Choroid plexus epithelial cell (primary cell): ENCODE measurements at places on chromosomes 11 and 22.

DNA sequence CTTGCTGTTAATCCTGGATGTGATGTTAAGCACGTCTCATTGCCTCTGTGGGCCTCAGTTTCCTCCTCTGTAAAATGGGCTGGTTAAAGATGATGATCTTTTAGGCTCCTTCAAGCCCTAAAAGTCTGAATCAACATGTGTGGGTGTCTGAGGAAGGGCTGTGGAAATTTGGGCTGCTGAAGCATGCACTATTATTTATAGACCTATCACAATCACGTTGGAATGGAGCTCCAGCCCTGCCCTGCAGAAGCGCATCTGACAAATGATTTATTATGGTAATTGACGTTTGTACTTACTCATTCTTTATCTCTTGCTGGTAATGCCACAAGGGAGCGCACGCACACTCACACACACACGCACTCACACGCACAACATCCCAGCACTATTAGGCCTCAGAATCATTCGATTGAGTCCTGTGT, 20.4 kb downstream of the P2RX3 start:
- no peak for DNase-seq

DNA sequence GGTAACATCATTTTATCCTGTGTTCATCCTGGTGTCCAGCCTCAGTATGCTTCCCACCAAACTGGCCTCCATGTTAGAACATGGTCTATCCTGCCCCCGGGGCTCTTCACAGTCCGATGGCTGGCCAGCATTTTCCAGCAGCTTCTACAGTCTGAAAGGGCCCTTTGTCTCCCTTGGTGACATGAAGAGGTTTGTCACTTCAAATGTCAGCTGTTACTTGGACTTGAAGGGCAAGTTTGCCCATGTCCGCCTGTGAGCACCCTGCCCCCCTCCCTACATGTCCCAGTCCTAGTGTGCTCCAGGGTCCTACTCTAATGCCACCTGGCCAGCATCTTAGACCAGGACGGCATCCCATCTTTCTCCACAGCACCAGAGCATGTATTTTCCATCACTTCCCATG, 24.7 kb downstream of the PATZ1 start:
- DNase-seq = no peak

DNA sequence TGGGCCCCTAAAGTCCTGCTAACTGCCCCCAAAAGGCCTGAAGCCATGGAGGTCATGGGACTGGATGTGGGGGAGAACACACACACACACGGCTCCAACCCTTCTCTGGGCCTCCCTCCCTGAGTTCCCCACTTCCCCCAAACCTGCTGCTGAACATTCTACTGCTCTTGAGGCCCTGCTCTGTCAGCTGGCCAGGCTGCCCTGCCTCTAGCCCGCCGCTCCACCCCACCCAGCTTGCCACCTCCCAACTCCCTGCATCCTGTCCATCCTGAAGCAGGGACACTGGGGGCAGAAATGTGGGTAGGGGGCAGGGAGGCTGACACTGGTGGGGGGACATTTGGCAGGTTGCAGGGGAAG, 1.0 kb downstream of the KCNJ4 start:
- no peak for DNase-seq

GRCh38 chr22:48849963-48850657, 977.6 kb downstream of the BRD1 start:
- DNase-seq = no peak

GRCh38 chr22:27476729-27477128, 324.8 kb downstream of the MN1 start:
- peak; percentile 46 for DNase-seq

- no peak for DNase-seq
Measured at GRCh38 chr11:120169981-120170698, 32.2 kb upstream of the TRIM29 start.

GRCh38 chr22:32378707-32379272, 21.1 kb downstream of the RFPL3 start:
- DNase-seq = peak; percentile 61

DNA sequence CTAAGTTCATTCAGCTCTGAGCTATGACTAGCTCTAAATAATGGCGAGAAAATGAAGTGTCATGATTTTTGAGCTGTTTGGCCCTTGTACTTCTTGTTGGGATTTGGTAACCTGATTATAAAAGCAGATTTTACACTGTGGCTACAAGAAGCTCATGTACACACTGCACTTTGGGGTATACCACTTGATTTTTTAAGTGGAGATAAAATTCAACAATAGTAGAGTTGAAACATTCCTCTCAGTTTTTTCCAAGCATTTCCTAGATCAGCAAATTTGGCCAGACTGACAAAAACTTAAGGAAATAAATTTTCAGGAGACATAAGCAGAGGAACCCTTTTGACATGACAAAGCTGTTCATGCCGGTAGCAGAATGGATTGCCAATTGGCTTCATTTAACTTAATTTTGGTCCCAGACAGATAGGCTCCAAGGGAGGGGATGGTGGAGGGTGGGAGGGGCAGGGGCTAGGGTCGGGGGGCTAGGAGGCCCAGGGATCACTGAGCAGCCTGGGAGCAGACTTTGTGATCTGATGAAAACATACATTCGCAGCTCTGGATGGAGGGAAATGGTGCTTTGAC, 575.9 kb downstream of the METTL15 start:
- DNase-seq = no peak

DNA sequence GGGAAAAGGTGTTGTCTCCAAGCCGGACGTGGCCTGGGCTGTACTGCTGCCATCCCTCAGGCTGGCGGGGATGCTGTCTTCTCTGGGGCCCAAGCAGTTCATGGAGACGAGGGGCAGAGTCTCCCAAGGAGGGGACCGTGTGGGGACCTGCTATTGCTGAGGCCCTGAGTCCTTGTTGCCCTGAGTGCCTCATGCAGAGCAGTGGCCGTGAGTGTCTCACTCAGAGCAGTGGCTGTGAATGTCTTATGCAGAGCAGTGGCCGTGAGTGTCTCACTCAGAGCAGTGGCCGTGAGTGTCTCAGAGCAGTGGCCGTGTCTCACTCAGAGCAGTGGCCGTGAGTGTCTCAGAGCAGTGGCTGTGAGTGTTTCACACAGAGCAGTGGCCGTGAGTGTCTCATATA, 54.7 kb downstream of the GRAMD4 start:
- DNase-seq = no peak

DNA sequence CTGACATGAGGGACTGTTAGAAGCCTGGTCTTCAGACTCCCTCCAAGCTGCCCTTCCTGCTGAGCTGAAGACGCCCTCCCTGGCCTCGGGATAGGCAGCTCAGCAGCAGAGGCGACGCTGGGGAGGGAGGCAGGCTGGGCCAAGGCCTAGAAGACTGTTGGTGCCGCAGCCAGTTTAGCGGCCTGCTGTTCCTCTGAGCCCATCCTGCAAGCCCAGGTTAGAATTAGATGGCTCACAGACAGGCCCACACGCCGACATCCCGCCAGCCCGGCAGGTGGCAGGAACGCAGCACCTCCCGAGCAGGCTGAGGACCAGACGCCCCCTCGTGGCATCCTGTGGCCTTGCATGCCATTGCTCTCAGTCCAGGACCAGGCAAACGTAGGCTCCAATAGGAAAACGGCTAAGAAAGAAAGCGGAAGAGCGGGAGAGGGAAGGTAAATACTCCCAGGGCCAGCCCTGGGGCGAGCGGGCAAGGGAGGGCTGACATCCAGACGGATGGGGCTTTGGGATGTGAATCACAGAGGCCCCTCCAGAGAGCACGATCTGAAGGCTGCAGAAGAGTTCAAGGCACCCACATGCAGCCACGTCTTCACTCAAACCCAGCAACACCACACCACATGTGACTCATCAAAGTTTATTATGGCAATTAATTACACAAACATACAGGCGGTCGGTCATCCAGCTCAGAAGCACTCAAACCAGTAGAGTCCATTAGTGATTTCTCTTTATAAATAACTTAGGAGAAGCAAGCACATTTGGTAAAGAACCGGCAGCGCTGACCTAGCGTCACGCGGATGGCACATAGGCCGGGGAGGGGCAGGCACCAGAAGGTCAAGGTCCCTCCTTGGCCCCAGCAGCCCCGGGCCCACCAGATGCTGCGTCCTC, 27.6 kb downstream of the CD5 start:
- DNase-seq = peak; percentile 93

GRCh38 chr22:25849522-25849921, 107.5 kb downstream of the MYO18B start:
- no peak for DNase-seq

- no peak for DNase-seq
Measured at GRCh38 chr11:124754309-124754708, 2.3 kb upstream of the VSIG2 start.

DNA sequence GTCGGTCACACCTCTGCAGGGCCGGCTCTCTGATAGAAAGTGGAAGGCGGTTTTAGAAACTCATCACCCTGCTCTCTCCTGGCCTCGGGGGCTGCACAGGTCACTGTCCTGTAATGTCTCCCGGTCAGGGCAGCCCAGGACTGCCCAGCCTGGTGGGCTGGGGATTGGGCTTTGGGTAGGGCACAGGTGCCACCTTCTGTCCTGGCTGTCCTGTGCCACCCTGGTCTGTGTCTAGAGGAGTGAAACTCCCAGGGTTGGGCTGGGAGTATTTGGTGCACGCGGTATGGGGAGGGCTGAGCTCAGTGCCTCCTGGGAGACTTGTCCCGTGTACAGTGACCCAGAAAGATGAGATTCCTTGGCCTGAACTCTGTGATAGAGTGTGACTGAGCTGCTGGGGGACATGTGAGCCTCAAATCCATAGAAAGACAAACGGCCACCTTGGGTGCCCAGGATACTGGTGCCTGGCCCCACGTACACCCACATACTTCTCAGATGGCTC, 17.8 kb downstream of the SART1 start:
- DNase-seq = no peak

DNA sequence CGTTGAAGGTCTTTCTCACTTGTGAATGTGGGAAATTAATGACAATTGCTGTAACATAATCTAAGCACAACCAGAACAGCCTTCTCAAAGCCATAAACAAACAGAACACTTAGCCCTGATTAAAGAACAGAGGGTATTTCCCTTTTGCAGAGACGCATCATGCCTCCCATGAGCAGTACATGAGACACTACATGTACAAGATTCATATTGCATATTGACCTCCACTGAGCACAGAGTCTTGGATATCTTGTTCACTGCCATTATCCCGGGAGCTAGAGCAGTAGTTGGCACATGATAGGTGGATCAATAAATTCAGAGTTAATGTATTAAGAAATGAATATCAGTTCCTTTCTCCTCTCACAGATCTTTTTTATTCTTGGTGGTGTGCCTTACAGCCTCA, 1194.3 kb upstream of the TENM4 start:
- no peak for DNase-seq

GRCh38 chr11:86120807-86121206, 51.9 kb upstream of the PICALM start:
- no peak for DNase-seq

DNA sequence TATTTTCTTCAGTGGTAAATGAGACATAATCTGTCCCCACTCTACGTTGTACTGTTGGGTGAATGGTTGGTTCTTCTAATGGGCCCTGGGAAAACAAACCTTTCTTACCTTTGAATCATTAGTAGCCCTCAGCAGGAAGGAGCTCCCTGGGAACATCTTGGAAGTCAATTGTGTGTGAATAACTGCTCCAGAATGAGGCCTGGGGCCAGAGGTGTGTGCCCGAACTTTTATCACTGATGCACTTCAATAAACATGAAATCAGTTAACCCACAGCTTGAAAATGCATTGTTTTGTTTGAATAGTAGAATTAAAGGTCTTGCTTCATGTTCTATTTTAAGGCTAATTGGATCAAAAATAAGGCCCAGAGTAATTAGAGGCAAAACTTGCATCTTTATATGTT, 67.1 kb downstream of the NAV2 start:
- DNase-seq = no peak

DNA sequence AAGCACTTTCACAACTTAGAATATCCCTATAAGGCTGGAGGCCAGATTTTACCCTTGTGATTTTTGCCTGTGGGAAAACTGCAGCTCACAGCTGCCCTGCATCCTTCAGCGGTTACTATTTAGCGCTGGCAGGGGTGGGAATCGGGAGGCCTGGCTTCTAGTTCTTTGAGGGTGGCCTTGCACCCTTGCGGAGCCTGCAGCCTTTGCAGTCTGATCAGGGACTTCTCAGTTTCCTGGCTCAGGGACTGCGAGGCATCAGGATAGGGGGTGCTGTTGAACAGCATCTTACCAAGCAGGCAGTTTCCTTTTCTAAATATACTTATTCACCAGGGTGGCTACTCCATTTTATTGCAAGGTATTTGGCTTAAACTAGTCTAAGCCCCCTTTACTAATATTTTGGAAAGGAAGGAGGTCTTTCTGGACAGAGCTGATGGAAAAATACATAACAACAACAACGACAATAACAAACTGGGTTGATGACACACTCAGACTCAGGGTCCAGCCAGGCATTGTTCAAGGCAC, 2.9 kb upstream of the APOA1 start:
- DNase-seq = peak; percentile 54
